ENCODE measurements at places on chromosomes 11 and 22. TPM values are rescaled to one million over a fixed set of nuclear protein-coding genes. Genes with fewer than 3 reads are reported as not detected.

FREY1 gene
- 2.8 TPM for total RNA-seq

SPON1 gene
- total RNA-seq = 13.7 TPM

KCNJ5 gene
- 1.1 TPM for total RNA-seq

MYRF gene
- 128 TPM for total RNA-seq

DENND5A gene
- total RNA-seq = 74.6 TPM

ANO9 gene
- 31.0 TPM for total RNA-seq

KDM4E gene
- not detected for total RNA-seq

CASP5 gene
- not detected for total RNA-seq

PATE4 gene
- total RNA-seq = not detected

CDCA5 gene
- 25.9 TPM for total RNA-seq

KCNJ11 gene
- total RNA-seq = 8.1 TPM

TOLLIP gene
- 44.4 TPM for total RNA-seq

ADM2 gene
- 3.2 TPM for total RNA-seq

ZP1 gene
- not detected for total RNA-seq

SIPA1 gene
- 19.5 TPM for total RNA-seq

TOM1 gene
- 38.2 TPM for total RNA-seq

LARGE2 gene
- total RNA-seq = 39.4 TPM

ART1 gene
- not detected for total RNA-seq

RGL4 gene
- total RNA-seq = 0.07 TPM

FGF19 gene
- not detected for total RNA-seq

APOL1 gene
- total RNA-seq = not detected

OR8A1 gene
- total RNA-seq = not detected

CNTN5 gene
- 0.50 TPM for total RNA-seq

ACRV1 gene
- 0.55 TPM for total RNA-seq

F2 gene
- 21.8 TPM for total RNA-seq

MMP11 gene
- 41.6 TPM for total RNA-seq

SCGB2A2 gene
- total RNA-seq = not detected

PARVG gene
- not detected for total RNA-seq

CST6 gene
- not detected for total RNA-seq

CNIH2 gene
- total RNA-seq = 21.3 TPM

RHOD gene
- 20.6 TPM for total RNA-seq

SOX6 gene
- total RNA-seq = 34.9 TPM

Measured in progenitor cell of endocrine pancreas (in vitro differentiated cells).